ENCODE measurements at places on chromosomes 16 and 17.

DNA sequence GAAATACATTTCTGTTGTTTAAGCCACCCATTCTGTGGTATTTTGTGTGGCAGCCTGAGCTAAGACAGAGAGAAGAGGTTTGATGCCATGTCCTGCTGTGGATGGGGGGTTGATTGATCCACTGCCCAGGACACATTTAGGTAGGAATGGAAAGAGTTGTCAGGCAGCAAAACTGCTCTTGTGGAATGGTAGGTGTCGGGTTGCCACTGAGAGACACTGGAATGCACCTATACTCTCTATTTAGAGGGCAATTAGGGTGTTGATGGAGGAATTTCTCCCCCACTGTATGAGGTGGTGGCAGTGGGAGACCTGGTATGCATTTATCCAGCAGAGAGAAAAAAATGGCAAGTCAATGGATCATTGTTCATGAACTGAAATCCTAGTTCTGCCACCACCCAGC is 30.9 kb downstream of the CBLN1 start:
- DNase-seq, result no peak

GRCh38 chr16:53098526-53099317 is 43.9 kb downstream of the CHD9 start:
- no peak for DNase-seq

- DNase-seq, result no peak
Observed at GRCh38 chr16:88540346-88540977, 29.7 kb upstream of the ZC3H18 start.

- DNase-seq, result no peak
Observed at GRCh38 chr16:88882358-88883030, 16.0 kb upstream of the PABPN1L start.

GRCh38 chr16:14140923-14141322 is 69.8 kb downstream of the MRTFB start:
- DNase-seq, result no peak

Data from cortex of kidney (tissue), 1 donor.